ENCODE measurements at places on chromosomes 6 and 20. TPM values are rescaled to one million over a fixed set of nuclear protein-coding genes. Genes with fewer than 3 reads are reported as not detected.

RHAG gene
- 2.7 TPM for total RNA-seq

RUNX2 gene
- total RNA-seq = 8.4 TPM

SEMG1 gene
- total RNA-seq = not detected

KHDC1L gene
- 0.84 TPM for total RNA-seq

PRDM13 gene
- not detected for total RNA-seq

SPATS1 gene
- total RNA-seq = not detected

AAR2 gene
- 28.5 TPM for total RNA-seq

SMPDL3A gene
- total RNA-seq = 14.0 TPM

SLC22A2 gene
- not detected for total RNA-seq

TEAD3 gene
- total RNA-seq = 10.3 TPM

- no peaks in the 10 kb centered on the region for H3K36me3 ChIP-seq
- no peak for DNase-seq
- no peaks in the 10 kb centered on the region for H3K4me1 ChIP-seq
- H3K27ac ChIP-seq = no peak overlapping the region
- H3K4me3 ChIP-seq = no peak overlapping the region
- H3K27me3 ChIP-seq = no peaks in the 10 kb centered on the region
These were observed 2.9 kb upstream of the AKAP12 start for GRCh38 chr6:151236668-151237401.

DNA sequence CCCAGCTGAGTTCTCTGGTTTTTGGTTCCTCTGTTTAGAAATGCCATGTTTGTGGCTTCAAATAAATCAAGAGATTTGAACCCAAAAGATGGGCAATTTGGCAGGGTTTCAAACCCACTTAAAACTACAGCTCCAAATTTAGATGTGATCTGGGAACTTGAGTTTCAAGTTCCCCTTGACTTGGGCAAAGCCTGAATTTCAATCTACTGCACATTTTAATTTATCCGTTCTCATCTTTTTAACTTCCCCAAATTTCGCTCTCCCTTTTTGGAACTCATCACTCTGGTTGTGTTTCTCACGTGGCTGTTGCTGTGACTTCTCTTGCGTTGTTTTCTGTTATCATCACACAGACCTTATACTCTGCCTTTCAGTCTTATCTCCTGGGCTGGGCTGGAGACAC is 230.9 kb downstream of the CDC5L start:
- no peaks in the 10 kb centered on the region for H3K27me3 ChIP-seq
- H3K4me3 ChIP-seq = no peak overlapping the region
- DNase-seq = no peak
- H3K27ac ChIP-seq = no peak overlapping the region

GRCh38 chr6:15399641-15400470 is 154.0 kb downstream of the JARID2 start:
- peaks cover 66% of the 10 kb centered on the region for H3K4me1 ChIP-seq
- peak overlapping the region; percentile 84 for H3K27ac ChIP-seq
- no peaks in the 10 kb centered on the region for H3K36me3 ChIP-seq
- peak overlapping the region; percentile 41 for H3K4me3 ChIP-seq
- peak; percentile 46 for DNase-seq

DNA sequence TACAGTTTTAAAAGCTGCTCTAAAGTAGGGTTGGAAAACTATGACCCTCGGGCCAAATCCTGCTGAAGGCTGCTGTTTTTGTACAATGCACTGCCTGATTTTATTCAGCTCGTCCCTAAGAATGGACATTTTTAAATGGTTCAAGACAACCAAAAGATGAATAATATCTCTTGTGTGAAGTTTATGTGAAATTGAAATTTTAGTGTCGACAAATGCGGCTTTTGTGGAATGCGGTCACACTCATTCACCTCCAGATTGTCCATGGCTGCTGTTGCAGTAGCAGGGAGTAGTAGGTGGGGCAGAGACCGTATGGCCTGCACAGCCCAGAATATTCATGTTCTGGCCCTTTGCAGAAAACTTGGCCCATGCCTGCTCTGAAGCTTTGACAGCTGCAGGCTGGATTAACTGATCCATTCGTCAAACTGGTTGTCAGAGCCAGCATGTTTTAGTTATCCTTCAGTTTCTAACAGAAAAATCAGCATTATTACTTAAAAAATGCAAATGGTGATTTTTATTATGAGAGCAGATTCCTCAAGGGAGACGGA is 91.6 kb downstream of the PSMG4 start:
- H3K27ac ChIP-seq = peak overlapping the region; percentile 31
- no peak for DNase-seq
- no peaks in the 10 kb centered on the region for H3K27me3 ChIP-seq

DNA sequence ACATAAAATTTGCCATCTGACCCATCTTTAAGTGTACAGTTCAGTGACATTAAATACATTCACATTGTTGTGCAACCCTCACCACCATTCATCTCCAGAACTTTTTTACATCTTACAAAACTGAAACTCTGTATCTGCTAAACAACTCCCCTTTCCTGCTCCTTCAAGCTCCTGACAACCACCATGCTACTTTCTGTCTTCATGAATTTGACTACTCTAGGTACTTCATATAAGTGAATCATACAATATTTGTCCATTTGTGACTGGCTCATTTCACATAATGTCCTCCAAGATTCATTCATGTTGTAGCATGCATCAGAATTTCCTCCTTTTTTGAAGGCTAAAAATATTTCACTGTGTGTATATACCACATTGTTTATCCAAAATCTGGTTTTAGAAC is 86.9 kb upstream of the SMLR1 start:
- H3K27me3 ChIP-seq = no peaks in the 10 kb centered on the region
- H3K4me1 ChIP-seq = no peaks in the 10 kb centered on the region
- DNase-seq = no peak
- no peaks in the 10 kb centered on the region for H3K36me3 ChIP-seq

DNA sequence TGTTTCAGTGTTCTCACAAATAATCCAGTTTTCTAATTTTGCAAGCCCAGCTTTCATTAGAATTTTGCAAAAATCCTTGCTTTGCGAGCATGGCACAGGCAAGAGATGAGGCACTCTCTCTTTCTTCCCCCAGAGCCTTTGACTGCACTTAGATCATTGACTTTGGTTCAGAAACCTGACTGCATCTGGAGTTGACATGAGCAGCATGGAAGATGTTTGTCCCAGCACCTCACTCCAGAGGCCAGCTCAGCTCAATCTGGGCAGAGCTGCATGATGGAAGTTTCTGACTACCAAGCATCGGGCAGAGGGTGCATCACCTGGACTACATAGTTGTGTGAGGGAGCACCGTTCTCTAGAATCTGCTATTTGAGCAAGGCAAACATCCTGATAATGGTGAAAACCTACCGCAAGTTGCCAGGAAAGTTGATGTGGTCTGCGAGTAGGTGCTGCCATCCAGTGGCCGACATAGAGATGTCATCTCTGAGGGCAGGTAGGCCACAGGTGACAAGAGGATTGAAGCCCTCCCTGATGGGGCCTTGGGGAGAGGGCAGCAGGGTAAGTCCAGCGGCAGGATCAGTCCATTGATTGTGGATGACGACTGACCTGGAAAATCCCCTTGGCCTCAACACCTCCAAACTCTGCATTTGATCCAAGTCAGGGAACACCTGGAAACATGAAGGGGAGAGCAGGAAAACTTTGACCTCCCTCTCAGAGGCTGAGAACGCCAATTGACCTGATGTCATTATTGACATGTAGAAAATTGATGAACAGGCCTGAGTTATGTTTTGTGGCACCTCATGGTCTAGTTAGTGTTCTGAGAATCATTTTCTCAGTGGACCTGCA is 3.8 kb upstream of the LPA start:
- no peak for DNase-seq
- no peak overlapping the region for H3K4me3 ChIP-seq
- H3K4me1 ChIP-seq = no peaks in the 10 kb centered on the region
- no peaks in the 10 kb centered on the region for H3K27me3 ChIP-seq
- no peaks in the 10 kb centered on the region for H3K36me3 ChIP-seq

- DNase-seq = no peak
- no peak overlapping the region for H3K4me3 ChIP-seq
- H3K27ac ChIP-seq = no peak overlapping the region
- no peaks in the 10 kb centered on the region for H3K36me3 ChIP-seq
- no peaks in the 10 kb centered on the region for H3K27me3 ChIP-seq
- no peaks in the 10 kb centered on the region for H3K4me1 ChIP-seq
These were observed 148.1 kb upstream of the TCF21 start for GRCh38 chr6:133740816-133741215.

- H3K36me3 ChIP-seq = no peaks in the 10 kb centered on the region
- peaks cover 6% of the 10 kb centered on the region for H3K4me1 ChIP-seq
- DNase-seq = no peak
- H3K27ac ChIP-seq = no peak overlapping the region
- no peak overlapping the region for H3K4me3 ChIP-seq
These were observed 229.3 kb upstream of the TENT5A start for GRCh38 chr6:81981812-81982211.

GRCh38 chr6:23754197-23754596 is 371.8 kb upstream of the NRSN1 start:
- no peaks in the 10 kb centered on the region for H3K4me1 ChIP-seq
- no peaks in the 10 kb centered on the region for H3K36me3 ChIP-seq
- H3K27ac ChIP-seq = no peak overlapping the region
- no peak for DNase-seq

- H3K36me3 ChIP-seq = no peaks in the 10 kb centered on the region
- no peak overlapping the region for H3K4me3 ChIP-seq
- H3K4me1 ChIP-seq = no peaks in the 10 kb centered on the region
- no peak for DNase-seq
- H3K27ac ChIP-seq = no peak overlapping the region
- H3K27me3 ChIP-seq = no peaks in the 10 kb centered on the region
These were observed 13.6 kb upstream of the SH3BGRL2 start for GRCh38 chr6:79617518-79617941.

- no peaks in the 10 kb centered on the region for H3K4me1 ChIP-seq
- no peaks in the 10 kb centered on the region for H3K27me3 ChIP-seq
- H3K27ac ChIP-seq = no peak overlapping the region
- DNase-seq = no peak
- no peak overlapping the region for H3K4me3 ChIP-seq
- no peaks in the 10 kb centered on the region for H3K36me3 ChIP-seq
These were observed 258.1 kb downstream of the ZNF217 start for GRCh38 chr20:53335555-53335954.

DNA sequence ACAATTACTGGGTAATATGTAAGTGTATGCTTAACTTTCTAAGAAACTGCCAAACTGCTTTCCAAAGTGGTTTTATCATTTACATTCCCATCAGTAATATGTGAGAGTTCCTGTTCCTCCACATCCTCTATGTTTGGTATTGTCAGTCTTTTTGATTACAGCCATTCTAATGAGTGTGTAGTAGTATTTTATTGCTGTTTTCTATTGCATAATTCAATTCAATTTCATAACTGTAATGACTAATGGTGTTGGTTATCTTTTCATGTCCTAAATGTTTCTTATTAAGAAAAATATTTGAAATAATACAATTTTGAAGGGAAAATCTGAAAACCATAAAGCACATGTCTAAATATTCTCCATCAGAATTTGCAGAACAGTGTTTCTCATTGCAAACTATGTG is 119.3 kb downstream of the MAP3K7 start:
- no peak overlapping the region for H3K4me3 ChIP-seq
- no peak for DNase-seq
- H3K4me1 ChIP-seq = peaks cover 15% of the 10 kb centered on the region
- no peaks in the 10 kb centered on the region for H3K27me3 ChIP-seq
- H3K27ac ChIP-seq = no peak overlapping the region
- no peaks in the 10 kb centered on the region for H3K36me3 ChIP-seq

DNA sequence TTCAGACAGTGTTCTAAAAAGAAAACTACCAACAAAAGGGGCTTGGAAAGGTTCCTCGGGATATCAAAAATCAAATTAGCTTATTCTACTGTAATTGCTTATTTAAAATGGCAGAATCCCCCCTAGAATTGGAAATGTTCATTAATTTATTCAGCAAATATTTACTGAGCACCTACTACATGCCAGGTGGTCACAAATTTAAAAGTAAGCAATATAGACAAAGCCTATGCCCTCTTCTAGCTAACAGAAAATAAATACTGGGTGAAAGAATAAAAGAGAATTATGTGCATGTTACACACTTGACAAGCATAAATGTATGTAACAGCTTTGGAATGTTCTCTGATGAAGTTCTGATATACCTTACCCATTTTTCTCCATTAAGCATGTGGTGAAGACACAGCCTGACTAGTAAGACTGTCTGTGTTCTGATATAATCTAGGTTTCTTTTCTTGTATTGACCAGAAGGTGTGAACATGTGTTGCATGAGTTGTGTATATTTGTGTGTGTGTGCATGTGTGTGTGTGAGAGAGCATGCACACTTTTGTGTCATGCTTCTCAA is 606.7 kb upstream of the CITED2 start:
- H3K27me3 ChIP-seq = no peaks in the 10 kb centered on the region
- H3K4me1 ChIP-seq = peaks cover 13% of the 10 kb centered on the region
- no peak overlapping the region for H3K4me3 ChIP-seq
- H3K36me3 ChIP-seq = no peaks in the 10 kb centered on the region

DNA sequence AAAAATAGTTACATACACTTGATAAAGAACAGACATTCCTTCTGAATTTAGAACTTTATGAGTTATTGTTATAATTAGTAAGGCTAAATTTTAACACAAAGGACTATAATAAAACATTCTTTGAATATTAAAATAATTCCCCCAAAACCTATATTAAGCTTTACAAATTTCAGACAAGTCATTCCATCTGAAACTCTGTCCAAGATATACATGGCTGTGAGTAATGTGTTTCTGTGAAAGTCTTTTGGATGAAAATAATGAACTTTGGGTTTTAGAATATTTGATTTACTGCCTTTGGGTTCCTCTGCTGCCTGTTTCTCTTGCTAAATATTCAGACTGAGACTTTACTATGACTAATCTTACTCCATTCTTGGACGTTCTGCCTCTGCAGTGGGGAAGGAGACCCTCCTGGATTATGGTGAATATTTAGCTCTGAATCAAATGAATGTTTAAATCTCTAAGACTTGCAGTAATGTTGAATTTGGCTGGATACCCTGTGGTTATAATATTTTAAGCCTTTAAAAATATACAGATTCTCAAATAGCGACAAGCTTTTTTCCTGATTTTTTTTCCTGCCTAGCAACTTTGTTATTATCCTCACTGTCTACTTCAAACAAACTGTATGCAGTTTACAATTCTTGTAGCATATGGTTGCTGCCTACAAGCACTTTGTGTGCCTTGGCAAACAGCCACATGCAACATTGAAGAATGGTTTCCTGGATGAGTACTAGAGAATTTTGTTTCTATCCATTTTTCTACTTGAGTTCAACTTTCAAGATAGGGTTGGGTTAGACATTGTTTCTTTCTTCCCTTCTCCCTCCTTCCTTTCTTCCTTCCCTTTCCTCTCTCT is 51.4 kb downstream of the TXLNB start:
- no peaks in the 10 kb centered on the region for H3K4me1 ChIP-seq
- H3K36me3 ChIP-seq = no peaks in the 10 kb centered on the region
- no peaks in the 10 kb centered on the region for H3K27me3 ChIP-seq
- no peak for DNase-seq

DNA sequence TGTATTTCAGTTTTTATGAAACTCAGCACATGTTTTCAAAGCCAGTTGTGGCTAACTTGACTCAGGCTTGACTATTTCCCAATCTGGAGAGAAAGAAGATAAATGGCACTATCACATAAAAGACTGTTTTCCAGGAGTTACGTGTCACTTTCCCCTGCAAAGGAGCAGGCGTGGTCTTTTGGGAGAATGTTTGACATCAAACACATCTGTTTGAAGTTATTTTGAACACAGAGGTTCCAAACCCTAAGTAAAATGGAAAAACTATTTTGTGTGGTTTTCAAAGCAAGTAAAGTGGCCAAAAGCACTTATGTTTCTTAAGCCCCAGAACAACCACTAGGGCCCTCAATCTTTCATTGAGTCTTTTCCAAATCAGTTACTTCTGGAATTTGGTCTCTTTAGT is 89.7 kb downstream of the FOXF2 start:
- H3K4me1 ChIP-seq = no peaks in the 10 kb centered on the region
- no peaks in the 10 kb centered on the region for H3K36me3 ChIP-seq
- no peaks in the 10 kb centered on the region for H3K27me3 ChIP-seq
- no peak for DNase-seq
- H3K27ac ChIP-seq = no peak overlapping the region
- no peak overlapping the region for H3K4me3 ChIP-seq

GRCh38 chr6:168122011-168122410 is 43.0 kb upstream of the FRMD1 start:
- no peak overlapping the region for H3K27ac ChIP-seq
- no peaks in the 10 kb centered on the region for H3K4me1 ChIP-seq
- no peak overlapping the region for H3K4me3 ChIP-seq

Measured in tibial nerve (tissue), 4 donors.